NCI-H446 treated with DMSO at 0.1 percent for 48 hours (cell line): ENCODE measurements at places on chromosomes 13 and 19.

GRCh38 chr13:45576466-45576865 is 39.1 kb downstream of the ERICH6B start:
- DNase-seq: no peak

- DNase-seq: peak; percentile 11
Observed at GRCh38 chr13:44218501-44219240, 155.0 kb upstream of the SERP2 start.

- DNase-seq: no peak
Observed at GRCh38 chr19:19113040-19113626, 25.1 kb downstream of the TMEM161A start.

DNA sequence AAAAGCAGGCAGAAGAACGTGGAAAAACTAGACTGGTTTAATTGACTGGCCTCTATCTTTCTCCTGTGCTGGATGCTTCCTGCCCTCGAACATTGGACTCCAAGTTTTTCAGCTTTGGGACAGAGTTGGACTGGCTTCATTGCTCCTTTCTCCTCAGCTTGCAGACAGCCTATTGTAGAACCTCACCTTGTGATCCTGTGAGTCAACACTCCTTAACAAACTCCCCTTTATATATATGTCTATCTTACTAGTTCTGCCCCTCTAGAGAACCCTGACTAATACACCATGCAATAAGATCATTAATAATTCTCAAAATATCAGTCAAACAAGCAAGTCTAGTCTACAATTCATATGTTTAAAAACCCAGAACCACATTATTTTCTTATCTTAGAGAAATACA is 662.4 kb downstream of the TBC1D4 start:
- no peak for DNase-seq

DNA sequence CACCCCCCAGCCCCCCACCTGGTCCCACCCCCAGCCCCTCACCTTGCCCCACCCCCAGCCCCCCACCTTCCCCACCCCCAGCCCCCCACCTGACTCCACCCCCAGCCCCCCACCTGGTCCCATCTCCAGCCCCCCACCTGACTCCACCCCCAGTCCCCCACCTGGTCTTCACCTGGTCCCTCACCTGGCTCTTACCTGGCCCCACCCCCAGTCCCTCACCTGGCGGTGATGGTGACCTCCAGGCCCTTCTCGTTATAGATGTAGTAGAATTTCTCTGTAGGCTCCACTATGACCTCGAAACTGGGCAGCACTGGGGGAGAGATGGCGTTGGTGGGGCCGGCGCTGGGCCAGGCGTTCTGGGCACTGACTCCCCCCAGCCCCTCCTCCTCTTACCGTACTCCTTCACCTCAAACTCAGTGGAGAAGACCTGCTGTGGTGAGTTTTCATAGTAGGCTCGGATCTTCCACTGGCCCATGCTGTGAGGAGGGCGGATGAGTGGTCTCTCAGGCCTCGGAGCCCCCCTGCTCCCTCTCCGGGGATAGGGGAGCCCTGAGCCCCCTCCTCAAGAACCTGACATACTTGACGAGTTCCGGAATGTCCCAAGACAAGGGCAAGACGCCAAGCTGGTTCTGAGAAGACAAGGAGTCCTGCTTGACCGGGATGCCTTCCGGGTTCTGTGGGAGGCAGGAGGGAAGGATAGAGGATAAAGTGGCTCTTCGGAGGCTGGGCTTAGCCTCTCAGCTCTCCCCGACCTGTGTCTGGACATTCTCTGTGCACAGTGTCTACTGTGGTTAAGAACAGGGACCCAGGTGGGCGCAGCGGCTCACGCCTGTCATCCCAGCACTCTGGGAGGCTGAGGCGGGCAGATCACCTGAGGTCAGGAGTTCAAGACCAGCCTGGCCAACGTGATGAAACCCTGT is 6.4 kb downstream of the C3 start:
- no peak for DNase-seq

DNA sequence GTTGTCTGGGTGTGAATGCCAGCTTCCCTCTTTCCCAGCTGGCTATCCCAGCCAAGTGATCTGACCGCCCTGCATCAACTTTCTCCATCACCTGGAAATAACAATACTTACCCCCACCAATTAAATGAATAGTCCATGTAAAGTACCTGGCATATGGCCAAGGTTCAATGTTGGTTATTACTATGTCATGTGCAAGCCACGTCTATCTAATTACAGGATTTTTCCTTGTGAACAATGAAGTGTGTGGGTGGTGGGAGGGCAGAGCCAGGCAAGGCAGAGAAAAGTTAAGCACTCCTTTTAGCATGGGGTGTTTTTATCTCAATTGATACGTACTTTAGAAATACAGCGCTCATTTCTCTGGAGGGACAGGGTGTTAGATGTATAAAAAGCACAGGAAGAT is 121.1 kb downstream of the NHLRC3 start:
- DNase-seq: no peak

- no peak for DNase-seq
Observed at GRCh38 chr13:113518076-113518803, 27.7 kb upstream of the DCUN1D2 start.

- DNase-seq: no peak
Observed at GRCh38 chr13:98959291-98959690, 18.6 kb downstream of the DOCK9 start.

DNA sequence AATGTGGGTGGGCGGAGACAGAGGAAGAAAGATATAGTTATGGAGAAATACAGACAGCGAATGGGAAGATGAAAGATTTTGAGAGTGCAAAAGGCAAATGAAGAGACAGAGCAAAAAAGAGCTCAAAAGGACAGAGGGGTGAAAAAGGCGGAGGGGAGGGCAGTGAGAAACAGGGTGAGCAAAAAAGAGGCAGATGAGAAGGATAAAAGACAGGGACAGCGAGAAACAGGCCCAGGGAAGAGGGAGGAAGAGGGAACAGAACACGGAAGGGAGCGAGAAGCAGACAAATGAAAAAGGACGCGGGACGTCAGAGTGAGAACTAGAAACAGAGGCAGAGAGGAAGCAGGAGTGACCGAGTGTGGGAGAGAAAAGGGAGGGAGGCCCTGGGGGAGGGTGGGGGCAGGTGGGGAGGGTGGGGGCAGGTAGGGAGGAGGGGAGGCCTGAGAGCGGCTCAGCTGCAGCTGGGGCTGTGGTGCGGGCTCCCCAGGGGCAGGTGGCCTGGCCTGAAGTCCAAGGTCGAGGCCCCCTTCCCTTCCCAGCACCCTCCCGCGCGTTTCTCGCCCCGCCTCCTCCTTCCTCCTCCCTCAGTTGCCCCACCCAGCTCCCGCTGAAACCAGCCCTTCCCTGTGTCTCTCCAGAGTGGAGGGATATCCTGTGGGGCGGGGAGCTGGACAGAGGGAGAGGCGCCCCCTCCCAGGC is 2.9 kb downstream of the KLK1 start:
- no peak for DNase-seq

GRCh38 chr13:76836311-76836710 is 49.9 kb downstream of the KCTD12 start:
- DNase-seq: no peak

- DNase-seq: no peak
Observed at GRCh38 chr13:99421758-99422585, 79.3 kb upstream of the TM9SF2 start.

DNA sequence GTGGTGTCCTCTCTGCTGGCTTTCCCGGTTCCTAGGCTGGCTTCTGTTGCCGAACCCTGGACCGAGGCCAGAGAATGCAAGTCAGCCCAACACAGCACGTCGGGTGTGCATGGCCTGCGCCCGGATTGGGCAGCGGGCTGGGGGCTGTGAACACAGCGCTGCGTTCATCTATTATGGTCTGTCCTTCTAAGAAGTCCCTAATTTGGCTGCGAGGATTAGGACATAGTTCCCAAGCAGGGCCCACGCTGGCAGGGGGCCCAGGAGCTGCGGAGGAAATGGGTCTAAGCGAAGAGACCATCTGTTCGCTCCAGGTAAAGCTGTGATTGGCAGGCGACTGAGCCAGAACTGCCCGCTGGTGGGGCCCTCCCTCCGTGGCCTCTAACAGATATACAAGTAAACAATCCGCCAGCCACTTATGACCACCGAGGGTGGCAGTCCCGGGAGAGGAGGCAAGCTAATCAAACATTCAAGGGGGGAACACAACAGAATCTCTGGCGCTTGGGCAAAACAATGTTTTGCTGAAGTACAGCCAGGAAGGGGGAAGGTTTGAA is 6.0 kb downstream of the SYCE2 start:
- DNase-seq: peak; percentile 99

DNA sequence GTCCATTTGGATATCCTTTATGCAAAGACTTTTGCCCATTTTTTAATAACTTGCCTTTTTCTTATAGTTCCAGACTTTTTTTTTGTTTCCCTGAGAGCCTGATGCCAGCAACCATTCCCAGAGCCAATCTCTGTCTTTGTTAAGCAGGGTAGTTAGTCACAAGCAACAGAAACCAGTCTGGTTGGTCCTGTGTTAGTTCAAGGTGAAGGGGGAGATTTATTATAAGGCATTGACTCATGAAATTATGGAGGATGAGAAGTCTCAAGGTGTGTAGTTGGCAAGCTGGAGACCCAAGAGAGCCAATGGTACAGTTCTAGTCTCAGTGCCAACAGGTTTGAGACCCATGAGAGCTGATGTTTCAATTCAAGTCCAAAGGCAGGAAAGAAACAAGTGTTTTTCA is 33.0 kb downstream of the GPR12 start:
- DNase-seq: no peak

DNA sequence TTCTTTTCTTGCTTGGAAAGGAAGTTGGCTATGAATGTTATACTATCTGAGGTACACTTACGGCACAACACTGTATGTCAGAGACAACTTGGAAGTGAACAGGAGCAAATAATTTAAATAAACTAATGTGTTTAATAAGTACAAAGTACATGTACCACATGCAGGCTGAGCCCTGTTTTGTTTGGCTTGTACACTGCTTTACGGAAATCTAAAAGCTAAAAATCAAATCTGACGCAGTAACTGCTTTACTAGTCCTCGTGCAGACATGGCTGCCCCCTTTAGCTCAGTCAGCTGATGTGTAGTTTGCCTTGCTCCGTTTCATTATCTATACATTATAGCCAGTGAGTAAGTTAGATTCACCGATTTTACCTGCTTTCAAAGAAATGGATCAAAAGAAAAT is 36.5 kb downstream of the TDRD3 start:
- no peak for DNase-seq

DNA sequence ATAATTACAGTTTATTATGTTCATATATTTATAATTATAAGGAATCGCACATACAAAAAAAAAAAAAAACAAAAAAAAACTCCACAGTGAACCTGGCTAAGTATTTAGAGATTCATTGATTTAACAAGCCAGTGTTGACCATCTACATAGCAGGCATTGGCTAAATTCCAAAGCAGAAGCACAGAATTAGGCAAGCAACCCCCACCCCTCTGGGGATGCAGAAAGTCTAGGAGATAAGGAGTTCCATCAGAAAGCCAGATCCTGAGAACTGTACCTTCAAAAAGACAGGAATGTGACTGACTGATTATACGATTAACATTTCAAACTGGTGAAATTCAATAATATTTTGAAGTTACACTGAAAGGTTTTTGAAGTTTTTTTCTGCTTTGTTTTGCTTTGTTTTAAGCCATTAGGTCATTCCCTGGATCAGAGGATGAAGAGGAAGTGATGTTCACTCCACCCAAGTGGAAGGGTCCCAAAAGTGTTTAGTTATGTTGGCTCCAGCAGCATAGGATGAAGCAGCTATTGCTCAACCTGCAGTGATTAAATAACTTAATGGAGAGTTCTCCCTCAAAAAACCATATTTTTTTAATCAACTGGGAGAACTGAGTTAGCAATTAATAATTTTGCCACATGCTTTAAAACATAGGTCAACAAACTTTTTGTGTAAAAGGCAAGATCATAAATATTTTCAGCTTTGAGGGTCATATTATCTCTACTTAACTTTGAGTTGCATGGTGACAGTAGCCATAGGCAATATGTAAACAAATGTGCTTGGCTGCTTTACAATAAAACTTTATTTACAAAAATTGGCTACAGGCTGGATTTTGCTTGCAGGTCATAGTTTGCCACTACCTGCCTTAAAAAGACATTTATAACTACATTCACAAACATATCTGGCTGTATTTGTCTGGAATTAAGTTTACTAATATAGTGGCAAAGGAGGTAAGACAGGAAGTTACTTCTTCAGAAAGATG is 49.6 kb downstream of the DOCK9 start:
- no peak for DNase-seq

DNA sequence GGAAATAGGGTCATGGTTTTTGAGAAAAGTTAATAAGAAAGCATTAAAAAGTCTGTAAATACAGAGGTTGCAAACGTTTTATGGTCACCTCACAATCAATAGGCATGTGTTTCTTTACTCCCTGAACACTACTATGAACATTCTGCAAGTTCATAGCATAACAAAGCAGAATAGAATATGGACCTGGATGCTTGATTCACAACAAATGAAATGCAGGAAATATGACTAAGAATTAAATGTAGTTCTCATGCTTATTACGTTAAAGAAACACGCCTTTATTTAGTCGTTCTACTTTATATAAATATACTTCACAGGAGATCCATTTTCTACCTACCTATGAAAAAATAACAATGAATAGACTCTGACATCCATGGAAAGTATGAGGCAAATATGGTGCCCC is 344.0 kb downstream of the KCTD12 start:
- no peak for DNase-seq

GRCh38 chr13:29294821-29295220 is 300.7 kb downstream of the SLC7A1 start:
- no peak for DNase-seq

DNA sequence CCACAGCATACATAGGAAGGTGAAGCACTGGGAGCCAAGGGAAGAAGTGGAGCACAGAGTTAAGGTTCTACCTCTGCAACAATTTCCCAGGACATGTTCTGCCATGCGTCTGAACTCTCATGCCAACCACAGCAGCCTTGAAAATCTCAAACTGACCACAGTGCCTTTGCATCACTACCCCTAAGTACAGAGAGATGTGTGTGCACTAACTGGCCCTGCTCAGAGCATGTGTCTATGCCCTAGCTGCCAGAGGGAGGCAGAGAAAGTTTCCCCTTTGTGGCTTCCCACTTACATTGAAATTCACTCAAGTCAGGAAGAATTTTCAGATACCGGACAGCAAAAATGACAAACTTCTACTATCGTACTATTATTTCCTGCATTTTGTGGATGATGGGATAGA is 26.8 kb upstream of the WDFY2 start:
- DNase-seq: no peak

- peak; percentile 30 for DNase-seq
Observed at GRCh38 chr13:91133941-91134802, 213.3 kb upstream of the MIR17HG start.

DNA sequence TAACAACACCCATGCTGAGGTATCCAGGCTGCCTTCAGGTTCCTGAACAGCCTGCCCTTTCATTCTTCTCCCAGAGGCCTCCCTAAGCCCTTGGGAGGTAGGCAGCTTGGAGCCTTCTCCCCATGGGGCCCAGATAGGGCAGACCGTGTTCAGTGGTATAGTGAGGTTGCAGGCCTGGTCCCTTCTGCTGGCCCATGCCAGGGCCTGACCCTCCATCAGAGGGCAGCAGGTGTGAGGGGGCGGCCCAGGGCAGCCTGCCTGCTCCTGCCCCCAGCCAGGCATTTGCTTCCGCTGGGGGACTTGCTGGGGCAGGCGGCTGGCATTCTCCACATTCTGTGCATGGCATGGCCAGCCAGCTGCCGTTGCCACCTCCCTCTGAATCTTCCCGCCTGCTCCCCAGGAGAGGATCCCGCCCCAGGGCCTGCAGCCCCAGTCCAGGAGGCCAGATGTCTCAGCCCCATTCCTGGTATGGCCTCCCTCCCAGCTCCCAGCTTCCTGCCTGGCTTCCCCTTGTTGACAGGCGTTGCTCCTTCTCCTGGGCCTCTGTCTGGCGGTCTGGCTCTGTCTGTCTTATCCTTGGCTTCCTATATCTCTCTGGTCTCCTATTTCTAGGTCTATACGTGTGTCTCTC is 8.9 kb downstream of the CIC start:
- peak; percentile 72 for DNase-seq

- DNase-seq: no peak
Observed at GRCh38 chr19:12720851-12721655, 2.7 kb downstream of the TNPO2 start.

- no peak for DNase-seq
Observed at GRCh38 chr19:1035998-1036621, 3.8 kb upstream of the ABCA7 start.
